ENCODE measurements at places on chromosomes 6 and 20.

- peak; percentile 24 for DNase-seq
Measured at GRCh38 chr6:5302995-5303622, 41.8 kb downstream of the FARS2 start.

GRCh38 chr6:139852488-139853140, 478.2 kb upstream of the CITED2 start:
- DNase-seq: no peak

- DNase-seq: no peak
Measured at GRCh38 chr20:22770241-22770800, 185.9 kb upstream of the FOXA2 start.

- no peak for DNase-seq
Measured at GRCh38 chr20:62717933-62718332, 9.3 kb downstream of the NTSR1 start.

- DNase-seq: no peak
Measured at GRCh38 chr6:33197431-33198048, 2.9 kb downstream of the RXRB start.

GRCh38 chr6:137933696-137934095, 66.6 kb downstream of the TNFAIP3 start:
- no peak for DNase-seq

GRCh38 chr6:18431581-18431980, 44.4 kb downstream of the RNF144B start:
- no peak for DNase-seq

GRCh38 chr6:110596354-110596753, 119.9 kb upstream of the SLC22A16 start:
- DNase-seq: no peak

DNA sequence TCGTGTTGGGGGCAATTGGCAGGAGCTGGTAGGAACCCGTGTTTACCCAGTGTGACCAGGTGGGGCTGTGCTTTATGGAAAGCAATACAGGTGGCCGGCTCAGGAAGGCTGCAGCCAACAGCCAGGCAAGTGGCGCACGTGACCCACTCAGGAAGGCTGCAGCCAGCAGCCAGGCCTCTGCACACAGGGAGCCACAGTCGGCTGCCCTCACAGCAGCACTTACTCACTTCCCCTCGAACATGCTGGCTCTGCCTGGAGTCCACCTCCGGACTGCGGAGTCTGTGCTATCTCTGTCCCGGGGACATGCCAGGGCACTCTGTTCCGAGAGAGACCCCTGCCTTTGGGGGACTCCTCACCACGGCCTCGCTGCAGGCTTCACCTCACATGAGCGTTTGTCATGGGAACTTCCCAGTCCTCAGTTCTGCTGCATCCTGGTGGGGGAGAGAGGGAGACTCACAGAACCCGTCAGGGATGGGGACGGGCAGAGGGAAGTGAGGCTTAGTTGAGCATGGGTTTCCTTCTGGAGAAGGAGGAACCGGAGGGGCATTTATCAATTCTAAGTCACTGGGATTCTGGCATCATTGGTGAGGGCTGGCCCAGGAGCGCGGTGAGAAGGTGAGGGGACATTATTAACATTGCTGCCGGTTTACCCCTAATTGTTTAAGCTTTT, 76.8 kb downstream of the TTLL2 start:
- no peak for DNase-seq

- no peak for DNase-seq
Measured at GRCh38 chr20:38283236-38283635, 20.7 kb upstream of the BPI start.

DNA sequence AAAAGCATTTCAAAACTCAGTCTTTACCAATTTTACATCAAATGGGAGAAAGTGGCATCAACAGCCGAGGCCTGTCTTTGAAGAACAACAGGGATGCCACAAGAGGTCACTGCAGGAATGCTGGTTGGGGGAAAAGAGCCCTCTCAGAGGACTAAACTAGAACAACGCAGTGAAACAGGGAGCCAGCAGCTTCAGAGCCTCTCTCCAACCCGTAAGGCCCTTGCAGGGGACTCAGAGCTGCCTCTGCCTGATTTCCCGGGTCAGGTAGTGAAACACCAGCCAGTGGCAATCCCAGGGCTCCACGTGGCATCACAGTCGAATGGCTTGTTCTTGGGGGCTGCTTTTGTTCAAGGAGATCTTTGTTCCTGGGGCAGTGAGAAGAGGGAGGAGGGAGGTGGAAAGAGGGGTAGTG, 55.0 kb upstream of the KCNK16 start:
- no peak for DNase-seq

DNA sequence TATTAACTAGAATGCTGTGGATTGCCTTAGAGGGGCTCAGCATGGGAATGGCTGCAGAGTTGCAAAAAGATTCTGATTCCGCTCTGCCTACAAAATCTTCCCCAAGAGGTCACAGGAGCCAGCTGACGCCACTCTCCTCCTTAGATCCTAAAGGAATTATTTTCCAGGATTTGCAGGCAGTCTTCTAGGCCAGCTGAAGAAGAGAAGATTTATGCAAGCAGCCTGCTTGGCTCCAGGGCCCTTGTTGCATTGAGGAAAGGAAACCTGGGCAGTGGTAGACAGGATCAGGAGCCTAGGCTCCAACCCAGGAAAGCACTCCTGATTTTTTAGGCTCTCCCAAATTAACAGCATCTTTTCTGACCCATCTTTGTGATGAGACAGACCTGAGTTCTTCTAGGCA, 245.8 kb downstream of the PKHD1 start:
- DNase-seq: no peak

DNA sequence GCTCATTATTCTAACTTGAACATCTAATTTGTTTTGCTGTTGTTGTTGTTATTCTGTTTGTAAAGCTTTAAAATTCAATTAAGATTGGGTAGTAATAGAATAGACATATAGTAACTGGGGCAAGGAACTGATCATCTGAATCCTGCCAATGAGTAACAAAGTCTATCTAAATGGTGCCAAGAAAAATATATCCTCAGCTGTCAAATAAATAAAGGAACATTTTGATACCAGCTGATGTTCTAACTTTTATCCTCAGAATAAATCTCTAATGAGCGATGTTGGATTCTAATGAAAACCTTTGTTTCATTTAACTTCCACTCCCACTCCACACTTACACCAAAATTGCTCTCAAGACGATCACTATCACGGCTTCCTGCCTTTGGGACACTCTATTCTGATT, 210.9 kb downstream of the TINAG start:
- DNase-seq: no peak

DNA sequence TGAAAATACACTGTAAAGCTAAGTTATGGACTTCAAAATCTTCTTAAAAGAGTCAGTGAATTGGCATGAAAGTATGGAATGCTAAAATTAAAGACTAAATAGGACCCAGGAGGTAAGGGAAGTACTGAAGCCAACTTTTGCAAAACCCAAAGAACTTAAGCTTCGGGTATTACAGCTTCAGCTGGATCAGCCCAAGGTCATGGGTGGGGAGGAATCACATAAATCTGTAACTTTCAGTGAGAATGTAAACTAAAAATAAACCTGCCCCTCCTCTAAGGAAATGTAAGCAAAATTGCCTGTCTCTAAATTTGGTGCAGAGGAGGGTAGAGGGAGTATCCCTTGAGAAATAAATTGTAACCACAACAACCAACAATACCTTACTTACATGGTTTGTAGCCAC, 4.4 kb upstream of the MUC21 start:
- no peak for DNase-seq

- DNase-seq: peak; percentile 54
Measured at GRCh38 chr6:16238057-16238962, at the start of gene GMPR. GMPR (plus strand) TSS chr6:16238587; CDS start chr6:16238694, 107 bp downstream.

DNA sequence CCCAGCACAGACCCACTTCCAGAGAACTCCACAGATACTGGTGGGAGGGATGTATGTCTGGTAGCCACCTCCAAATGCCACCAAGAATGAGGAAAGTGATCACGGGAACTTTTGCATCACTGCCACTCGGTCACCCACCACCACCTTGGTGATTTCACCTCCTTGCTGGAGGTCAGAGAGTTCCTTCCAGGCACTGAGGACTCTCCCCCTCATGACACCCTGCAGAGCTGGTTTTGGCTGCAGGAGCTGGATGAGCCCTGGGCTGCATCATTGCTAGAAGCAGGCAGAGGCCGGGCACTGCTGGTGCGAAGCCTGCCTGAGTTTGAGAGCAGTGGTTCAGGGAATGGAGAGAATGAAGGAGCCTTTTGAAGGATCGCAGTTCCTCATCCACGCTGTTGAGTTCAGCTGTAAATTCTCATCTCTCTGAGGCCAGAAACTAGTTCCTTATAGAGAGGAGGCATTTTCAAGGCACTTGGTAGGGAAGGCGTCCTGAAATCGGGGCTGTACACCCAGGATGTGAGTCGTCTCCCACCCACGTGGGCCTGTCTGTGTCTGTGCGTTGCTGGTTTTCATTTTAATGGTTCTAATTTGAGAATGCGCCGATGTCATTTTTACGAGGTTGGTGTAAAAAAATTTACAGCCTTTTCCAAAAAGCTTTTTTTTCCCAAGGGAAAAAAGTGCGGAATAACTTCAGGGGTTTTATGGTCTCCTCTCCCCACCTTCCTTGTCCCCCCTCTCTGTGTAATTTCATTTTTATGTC, 25.0 kb downstream of the FOXP4 start:
- DNase-seq: no peak

- DNase-seq: no peak
Measured at GRCh38 chr6:13075141-13075845, 253.0 kb downstream of the TBC1D7 start.

- DNase-seq: no peak
Measured at GRCh38 chr6:142187209-142187608, 40.1 kb downstream of the VTA1 start.

DNA sequence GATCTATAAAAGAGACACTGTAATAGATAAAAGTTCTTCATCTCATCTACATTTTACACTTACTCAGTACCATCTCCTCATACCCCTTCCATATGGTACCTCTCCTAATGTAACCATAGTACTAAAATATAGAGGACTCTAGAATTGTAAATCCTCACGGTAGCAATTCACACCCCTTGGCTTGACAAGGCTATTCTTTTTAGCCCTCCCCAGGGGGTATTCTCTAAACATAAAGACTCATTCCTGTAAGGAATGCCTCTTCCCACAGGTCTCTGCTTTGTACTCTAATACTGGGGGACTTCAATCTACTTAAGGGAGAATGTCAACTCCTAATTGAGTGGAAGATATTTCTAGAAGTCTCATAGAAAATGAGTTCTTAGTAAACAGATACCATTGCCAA, 85.9 kb downstream of the VIP start:
- no peak for DNase-seq

- DNase-seq: no peak
Measured at GRCh38 chr20:22339946-22340345, 244.4 kb downstream of the FOXA2 start.

All from stimulated activated CD4-positive, alpha-beta T cell treated with anti-CD3 and anti-CD28 coated beads, TNF-alpha, amount 100 ng/mL, for 1 hour (primary cell).